ENCODE measurements at places on chromosomes 16 and 17.

DNA sequence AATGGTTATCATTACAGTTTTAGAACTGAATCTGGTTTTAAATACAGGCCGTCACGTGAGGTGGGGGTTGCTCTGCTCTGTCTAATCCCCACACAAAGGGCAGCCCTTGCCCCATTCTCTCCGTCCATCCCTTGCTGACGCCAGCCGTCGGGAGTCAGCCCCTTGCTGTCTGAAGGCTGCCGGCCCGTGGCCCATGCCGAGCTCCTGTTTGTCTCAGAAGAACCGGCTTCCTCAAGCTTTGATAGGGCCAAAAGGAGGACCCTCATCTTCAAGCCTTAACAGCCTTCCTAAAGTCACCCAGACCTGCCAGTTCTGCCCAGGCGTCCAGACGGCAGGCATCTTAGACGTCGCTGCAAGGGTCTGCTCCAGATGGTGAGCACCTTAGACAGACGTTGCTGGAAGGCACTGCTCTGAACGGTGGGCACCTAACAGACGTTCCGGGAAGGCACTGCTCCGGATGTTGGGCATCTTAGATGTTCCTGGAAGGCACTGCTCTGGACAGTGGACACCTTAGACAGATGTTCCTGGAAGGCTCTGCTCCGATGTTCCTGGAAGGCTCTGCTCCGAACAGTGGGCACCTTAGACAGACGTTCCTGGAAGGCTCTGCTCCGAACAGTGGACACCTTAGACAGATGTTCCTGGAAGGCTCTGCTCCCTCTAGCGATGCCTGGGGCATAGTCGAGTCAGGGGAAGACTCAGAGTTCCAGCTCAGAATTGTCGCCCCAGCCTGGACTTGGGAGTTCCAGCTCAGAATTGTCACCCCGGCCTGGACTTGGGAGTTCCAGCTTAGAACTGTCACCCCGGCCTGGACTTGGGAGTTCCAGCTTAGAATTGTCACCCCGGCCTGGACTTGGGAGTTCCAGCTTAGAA, 35.1 kb upstream of the CHMP6 start:
- DNase-seq, result no peak

DNA sequence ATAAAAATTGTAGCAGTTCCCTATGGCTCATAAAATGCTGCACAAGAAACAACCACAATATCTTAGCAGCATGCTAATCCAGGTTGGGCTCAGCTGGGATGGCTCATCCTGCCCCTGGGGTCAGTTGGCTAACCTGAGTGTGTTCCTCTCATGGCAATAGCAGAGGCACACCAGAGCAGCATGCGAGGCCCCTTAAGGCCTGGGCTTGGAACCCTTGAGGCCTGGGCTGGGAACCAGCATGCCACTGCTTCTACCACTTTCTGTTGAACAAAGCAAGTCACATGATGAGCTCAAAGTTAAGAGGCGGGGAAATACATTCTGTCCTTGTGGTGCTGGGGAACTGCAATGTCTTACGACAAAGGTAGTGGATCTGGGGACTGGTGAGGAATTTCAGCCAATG, 154.4 kb upstream of the FOXF1 start:
- DNase-seq, result no peak

GRCh38 chr17:4387137-4387536, 20.7 kb upstream of the UBE2G1 start:
- no peak for DNase-seq

DNA sequence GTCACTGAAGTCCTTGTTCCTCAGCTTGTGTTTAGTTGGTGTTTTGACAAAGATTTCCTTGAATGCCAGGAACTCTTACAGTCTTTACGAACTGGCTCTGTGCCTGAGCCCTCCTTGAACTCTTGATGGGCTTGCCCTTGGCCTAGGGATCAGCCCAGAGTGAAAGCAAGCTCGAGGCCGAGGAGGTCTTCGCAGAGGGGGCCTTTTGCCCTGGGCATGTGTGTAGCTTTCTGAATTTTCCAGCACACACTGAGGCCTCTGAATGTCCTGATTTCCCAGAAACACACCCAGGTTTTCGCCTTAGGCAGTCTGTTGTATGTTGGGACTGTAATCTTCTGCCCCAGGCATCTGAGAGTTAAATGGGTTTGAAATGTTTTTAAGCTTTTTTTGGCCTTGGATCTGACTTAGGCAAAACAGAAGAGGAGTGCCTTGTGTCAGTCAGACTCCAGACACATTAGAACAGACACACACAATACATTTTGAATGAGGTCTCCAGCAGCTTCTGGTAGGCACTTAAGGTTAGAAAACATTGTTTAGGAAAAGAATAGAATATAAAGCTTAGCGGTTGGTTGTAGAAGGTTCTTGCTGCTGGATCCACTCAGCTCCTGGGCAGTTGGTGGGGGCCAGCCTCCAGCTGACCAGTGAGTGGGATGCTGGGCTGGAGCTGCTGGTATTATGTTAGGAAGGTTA, 17.1 kb downstream of the FOXK2 start:
- no peak for DNase-seq

DNA sequence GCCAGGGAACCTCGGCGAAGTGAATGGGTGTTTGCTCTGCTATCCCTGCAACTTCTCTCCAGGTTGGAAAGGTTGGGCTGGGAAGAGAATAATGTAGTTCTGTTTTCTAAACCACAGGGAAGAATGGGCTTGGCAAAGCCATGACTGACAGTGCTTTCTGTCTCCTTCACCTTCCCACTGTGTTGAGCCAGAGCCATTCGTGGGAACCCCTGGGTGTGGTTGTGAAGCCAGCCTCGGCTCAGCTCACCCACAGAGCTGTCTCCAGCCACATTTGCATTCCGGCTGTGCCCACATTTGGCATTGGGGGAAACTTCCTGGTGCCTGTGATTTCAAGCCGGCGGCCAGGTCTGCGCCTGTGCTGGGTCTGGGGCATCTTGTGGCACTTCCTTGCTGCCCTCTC, 39.9 kb downstream of the BAIAP2 start:
- peak; percentile 44 for DNase-seq

DNA sequence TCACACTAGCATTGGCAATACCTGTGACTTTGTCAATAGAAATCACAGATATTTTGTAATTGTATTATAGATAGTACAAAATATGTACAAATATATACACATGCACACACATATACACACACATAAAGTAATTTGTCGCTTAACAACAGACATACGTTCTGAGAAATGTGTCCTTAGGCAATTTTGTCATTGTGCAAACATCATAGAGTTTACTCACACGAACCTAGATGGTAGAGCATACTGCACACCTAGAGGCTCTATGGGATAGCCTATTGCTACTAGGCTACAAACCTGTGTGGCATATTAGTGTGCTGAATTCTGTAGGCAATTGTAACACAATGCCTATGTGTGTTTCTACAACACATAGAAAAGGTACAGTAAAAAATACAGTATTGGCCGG, 11.0 kb downstream of the UNC119 start:
- DNase-seq, result no peak

GRCh38 chr17:58694302-58694701, 1.9 kb downstream of the RAD51C start:
- DNase-seq, result no peak

DNA sequence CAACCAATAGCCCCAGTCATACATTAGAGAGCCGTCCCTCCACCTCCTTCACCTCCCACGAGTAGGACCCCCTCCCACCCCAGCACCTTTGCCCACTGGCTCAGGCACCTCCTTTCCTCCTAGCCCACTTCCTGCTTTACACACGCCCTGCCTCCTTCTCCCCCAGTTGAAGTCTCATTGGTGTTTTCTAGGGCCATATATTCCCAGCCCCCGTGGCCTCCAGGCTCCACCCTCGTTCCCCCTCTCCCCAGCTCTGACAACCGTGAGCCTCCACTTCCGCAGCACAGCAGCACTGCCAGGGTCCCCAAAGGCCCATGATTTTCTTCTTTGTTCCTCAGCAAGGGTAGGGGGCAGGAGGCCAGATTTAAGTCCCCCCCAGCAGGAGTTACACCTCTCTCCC, 340.3 kb upstream of the TNRC6C start:
- no peak for DNase-seq

GRCh38 chr16:49000594-49000993, 281.0 kb downstream of the CBLN1 start:
- peak; percentile 11 for DNase-seq

DNA sequence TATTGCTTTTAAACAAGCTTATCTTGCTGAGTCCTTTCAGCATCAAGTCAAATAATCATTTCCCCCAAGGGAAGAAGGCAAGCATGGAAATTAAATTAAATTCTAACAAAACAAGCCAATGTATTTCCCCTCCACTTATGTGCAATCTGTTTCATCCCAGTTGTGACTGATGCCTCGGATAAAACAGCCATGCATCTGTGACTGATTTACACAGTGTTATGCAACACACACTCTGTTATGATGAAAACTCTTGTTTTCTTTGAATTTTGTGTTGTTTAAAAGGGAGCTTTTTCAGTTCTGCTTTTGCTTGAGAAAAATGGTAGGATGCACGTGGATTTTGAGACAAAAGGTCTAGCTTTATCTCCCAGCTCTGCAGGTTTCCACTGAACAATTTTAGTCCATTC, 32.6 kb downstream of the TMEM100 start:
- no peak for DNase-seq

- DNase-seq, result no peak
Observed at GRCh38 chr17:50944054-50944901, 78.1 kb upstream of the TOB1 start.

- no peak for DNase-seq
Observed at GRCh38 chr17:81090361-81091136, 55.6 kb downstream of the BAIAP2 start.

- DNase-seq, result no peak
Observed at GRCh38 chr17:9371019-9371418, 204.6 kb downstream of the STX8 start.

DNA sequence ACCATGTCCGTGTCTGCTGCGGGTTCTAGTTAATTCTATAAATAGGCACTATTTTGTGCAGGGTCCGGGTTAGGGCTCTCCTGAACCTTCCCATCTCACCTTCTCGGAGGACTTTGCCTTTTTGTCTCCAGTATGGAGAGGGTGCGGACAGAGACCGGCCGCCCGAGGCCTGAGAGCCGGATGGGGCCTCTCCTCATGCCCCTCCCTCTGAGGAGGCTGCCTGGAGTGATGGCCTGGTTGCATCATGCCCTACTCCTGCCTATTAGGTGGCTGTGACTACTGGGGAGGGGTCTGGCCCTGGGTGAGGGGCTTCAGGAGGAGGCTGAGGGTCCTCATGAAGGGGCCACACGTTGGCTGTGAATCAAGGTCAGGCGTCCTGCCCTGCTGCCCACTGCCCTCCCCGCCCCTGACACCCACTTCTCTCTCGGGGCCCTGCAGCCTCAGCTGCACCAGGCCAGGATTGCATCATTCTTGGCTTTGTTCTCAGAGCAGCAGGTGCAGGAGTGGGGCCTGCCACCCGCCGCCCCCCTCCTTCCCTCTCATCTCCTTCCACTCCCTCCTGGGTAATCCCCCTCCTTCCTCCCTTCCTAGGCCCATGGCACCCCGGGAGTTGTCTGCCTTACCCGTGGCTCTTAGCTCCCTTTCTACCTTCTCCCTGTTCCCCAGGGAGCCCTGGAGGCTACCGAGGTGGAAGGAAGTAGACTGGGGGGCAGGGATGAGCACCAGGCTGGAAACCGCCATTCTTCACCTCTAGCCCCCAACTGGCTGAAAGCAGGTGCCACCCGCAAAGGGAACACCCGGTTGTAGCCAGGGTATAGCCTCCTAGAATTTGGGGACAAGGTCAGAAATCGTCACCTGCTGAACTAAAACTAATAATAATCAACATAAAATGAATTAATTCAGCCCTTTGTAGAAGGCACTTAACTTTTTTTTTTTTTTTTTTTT, 12.7 kb upstream of the ARHGAP23 start:
- DNase-seq, result peak; percentile 72

DNA sequence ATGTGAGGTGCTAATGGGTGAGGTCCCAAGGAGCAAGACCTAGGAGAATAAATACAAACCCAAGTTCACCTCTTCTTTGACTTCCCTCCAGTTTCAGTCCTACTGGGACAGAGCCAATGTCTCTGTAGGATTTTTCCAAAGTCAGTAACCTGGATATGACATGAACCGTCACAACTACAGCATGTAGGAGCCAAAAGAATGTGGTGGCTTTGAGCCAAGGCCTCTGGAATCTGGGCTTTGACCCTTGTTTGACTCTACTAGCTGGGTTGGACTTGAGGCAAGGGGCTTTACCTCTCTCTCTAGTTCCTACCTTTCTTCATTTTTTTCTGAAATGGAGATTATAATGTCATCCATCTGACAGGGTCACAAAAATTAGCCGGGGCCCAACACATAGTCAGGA, 91.4 kb downstream of the CACNG3 start:
- no peak for DNase-seq

GRCh38 chr17:903691-904481, 75.7 kb downstream of the NXN start:
- DNase-seq, result no peak

DNA sequence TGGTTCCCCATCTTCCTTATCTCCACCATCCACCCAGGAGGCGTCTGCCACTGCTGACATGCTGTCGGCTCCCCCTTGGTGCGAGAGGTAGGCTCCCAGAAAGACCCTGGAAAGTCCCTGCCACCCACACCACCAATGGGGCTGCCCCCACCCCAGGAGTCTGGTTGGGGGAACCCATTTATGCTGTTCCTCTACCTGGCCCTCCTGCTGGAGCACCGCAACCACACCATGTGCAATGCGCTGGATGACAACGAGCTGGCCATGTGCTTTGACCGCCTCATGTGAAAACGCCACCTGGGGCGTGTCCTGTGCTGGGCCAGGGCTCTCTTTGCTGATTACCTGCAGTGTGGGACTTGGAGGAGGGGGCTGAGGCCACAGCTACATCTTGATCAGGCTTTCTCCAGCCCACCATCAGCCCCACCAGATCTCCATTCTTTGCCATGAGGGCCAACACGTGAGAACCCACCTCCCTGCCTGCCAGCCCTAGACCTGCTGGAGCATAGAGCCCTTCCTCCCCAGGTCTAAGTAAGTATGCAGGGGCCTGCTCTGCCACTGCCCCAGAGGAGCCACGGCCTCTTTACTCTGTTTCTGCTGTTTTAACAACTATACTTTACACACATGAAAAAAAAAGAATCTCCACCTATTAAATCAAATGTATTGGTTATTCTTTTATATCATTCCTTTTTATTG, 7.9 kb upstream of the ALDH3A1 start:
- DNase-seq, result no peak

DNA sequence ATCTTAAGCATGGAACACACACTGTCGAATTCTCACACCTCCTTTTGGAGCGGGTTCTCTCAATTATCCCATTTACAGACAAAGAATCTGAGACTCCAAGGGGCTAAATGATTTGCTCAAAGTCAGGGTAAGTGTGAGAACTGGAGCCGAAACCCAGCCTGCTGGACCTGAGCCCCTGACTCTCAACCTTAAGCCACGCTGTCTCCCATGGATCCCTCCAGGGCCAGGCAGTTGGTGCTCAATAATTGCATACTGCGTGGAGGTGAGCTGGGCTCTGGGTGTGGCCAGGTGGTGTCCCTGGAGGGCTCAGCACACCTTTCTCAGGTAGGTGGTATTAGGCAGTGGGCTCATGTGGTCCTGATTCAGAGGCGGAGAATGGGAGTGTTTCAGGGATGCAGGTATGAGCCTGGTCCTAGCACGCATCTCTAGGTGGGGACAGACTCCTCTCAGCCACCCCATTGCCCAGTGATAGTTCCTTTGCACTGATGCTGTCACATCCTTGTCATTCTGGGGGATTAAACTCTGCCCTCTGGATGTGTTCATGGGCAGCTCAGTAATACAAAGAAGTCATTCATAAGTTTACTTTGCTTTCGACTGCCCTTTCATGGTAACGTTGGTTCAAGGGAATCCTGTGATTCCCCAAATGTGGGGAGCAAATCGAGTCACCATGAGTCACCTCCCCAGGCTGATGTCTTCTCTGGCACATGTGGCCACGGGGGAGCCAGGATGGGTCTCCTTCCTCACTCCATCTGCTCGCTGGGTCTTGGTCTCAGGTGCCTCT, 399.5 kb upstream of the TNRC6C start:
- no peak for DNase-seq

GRCh38 chr16:23365602-23366240, 63.6 kb downstream of the SCNN1B start:
- DNase-seq, result no peak

- DNase-seq, result no peak
Observed at GRCh38 chr17:75380315-75380714, 25.2 kb downstream of the GRB2 start.

Measured in cerebellar cortex (tissue), 1 donor.